ENCODE measurements at places on chromosomes 1 and 21.

DNA sequence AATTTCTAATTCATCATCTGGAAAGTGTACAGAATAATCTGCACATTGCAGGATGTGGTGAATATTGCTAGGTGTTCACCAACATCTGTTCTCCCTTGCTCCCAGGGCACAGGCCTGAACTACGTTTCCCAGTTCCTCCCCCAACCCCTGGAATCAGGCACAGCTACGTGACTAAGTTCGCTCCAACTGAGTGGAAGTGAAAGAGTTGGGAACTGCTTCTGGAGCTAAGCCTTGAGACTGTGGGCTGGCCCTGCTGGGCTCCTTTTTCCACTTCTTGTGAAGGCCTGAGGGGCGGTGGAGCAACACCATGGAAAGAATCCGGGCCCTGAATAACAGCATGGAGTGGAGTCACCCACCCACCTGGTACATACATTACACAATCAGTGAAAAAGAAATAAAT is 534.6 kb downstream of the SMYD3 start:
- DNase-seq: no peak

DNA sequence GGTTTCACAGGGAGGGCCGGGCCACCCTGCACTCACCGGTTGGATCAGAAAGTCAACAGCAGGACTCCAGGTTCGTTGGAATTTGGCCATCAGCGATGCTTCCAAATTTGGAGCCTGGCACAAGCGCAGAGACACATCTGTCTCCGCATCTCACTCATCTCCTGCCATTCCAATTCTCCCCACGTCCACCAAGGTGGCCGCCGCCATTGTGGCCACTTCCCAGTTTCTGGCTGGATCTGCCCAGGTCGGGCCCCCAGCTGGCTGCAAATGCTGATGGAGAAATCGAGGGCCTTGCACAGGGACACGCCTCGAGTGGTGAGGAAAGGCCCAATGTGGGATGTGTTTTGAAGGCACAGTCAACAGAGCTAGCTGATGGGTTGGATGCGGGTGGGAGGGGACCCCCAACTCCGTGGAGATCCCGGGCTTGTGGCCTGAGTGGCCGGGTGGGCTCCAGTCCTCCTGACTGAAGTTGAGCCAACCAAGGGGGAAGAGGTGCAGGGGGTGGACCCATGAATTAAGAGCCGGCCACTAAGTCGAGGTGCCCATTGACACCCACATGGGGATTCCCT is 102.7 kb downstream of the CRYAA start:
- DNase-seq: no peak

GRCh38 chr1:31249854-31250253 is 10.2 kb upstream of the NKAIN1 start:
- DNase-seq: no peak

DNA sequence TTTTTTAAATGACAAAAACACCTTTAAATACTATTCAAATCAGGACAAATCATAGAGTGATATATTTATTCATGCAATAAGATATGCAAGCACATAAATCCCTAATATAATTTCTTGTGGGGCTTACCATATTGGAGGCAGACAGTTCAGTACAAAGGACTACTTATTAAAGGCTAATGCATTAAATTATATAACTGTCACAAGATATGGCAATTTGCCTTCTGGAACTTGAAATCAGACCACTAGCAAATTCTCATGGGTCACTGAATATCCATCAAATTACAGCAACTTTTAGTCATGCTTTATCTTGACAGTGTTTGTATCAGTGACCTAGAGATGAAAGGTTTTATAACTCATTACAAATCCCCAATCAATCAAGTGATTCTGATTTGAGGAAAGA is 54.1 kb upstream of the NCAM2 start:
- no peak for DNase-seq

DNA sequence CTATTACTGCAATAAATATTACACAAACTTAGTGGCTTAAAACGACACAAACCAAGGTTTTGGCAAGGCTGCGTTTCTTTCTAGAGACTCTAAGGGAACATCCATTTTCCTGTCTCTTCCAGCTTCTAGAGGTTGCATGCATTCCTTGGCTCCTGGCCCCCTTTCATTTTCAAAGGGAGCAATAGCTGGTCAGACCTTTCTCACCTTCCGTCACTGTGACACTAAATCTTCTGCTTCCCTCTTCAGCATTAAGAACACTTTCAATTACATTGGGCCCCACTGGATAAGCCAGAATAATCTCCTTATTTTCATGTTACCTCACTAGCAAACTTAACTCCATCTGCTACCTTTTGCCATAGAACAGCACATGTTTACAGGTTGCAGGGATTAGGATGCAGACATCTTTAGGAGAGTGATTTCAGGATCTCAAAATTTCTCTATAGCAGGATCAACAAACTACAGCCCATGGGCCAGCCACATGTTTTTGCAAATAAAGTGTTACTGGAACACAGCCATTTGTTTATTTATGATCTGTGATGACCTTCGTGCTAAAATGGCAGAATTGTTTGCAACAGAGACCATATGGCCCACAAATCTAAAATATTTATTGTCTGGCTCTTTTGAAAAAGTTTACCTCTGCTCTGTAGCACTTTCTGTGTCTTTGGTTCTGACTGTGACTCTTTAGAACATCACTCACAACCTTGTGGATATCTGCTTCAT is 221.5 kb upstream of the SGIP1 start:
- no peak for DNase-seq

DNA sequence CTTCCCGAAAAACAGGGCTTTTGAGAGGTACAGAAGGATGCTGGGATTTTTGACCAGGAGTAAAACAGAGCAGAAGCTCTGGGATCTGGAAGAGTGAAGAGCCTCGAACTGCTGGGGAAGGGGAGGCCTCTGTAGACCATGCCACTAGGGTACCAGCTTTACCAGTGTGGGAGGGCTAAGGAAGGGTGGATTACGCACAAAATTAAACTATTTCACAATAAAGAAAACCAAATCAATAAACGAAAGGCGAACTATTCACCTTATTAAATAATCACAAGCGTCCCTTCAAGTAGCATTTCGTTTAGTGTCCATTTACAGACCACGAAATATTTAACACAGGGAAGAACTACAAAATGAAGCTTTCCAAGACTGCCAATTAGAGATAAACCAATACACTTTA is 723 bp downstream of the CZIB start:
- DNase-seq: no peak

DNA sequence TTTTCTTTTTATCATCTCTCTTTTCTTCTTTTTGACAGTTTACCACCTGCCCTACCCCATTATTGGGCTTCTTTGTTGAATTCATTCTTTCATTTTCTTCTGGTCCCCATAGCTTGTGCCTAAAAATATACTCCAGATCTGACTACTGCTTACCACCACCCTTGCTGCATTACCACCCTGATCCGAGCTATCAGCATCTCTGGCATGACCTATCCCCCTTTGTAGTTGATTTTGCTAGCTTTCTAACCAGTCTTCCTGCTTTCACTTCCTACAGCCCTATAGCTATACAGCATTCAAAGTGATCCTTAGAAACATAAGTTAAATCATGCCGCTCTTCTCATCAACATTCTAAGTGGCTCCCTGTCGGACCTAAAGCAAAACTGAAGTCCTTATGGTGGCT is 59.4 kb upstream of the MPC2 start:
- DNase-seq: no peak

- DNase-seq: no peak
Measured at GRCh38 chr1:17200246-17200645, 4.7 kb upstream of the PADI1 start.

DNA sequence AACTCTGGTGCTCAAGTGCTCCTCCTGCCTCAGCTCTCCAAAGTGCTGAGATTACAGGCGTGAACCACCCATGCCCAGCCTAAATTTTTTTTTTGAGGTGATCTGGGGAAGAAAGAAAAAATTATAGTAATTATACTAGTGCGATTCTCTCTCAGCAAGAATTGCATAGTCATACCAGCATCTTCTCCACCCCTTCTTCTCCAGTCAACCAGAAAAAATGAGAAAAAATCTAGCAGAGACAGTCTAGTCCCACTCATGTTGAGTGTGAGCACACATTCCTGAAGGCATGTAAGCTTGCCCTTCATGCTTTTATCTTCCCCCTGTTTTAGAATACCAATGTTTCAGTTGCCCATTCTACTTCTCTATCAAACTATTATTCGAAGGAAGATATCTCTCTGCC is 207.6 kb downstream of the S1PR1 start:
- no peak for DNase-seq

GRCh38 chr1:117860896-117861610 is 68.4 kb downstream of the GDAP2 start:
- peak; percentile 96 for DNase-seq

DNA sequence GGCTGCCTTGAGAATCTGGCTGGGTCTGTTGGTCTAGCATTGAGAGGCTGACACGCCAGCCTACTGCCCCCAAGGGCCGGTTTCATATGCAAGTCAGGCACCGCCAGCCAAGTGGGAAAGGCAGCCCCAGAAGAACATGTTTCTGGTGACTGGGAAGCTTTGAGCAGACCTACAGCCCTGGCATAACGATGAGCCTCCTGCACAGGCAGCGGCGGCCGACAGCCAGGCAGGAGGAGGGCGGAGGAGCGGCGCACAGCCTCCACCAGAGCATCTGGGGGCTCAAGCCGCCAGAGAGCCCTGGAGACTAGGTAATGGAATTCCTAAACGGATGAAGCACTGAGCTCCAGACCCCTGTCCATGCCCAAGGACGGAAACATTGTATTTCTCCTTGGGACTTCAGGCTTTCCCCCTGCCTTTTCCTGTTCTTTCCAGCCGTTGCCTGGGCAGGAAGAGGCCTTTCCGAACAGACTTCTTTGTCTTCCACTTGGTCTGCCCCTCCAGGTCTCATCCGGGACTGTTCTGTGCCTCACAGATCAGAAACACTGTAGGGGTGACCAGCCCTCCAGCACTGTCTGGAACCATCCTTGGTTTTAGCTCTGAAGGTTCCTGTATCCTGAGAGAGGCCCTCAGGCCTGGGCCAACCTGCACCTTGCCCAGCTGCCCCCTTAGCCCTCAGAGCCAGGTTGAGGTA is 59.5 kb downstream of the IRF2BP2 start:
- DNase-seq: no peak

DNA sequence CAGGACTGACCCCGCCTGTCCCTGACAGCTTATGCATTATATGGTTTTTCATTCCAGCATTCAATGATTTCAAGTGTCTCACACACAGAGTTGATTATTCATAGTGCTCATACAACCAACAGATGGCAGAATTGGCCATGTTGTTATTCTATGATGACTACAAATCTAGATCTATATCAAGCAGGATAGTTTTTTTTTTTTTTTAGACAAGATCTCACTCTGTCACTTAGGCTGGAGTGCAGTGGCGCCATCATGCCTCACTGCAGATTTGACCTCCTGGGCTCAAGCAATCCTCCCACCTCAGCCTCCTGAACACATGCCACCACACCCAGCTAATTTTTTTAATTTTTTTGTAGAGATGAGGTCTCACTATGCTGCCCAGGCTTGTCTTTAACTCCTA is 40.1 kb upstream of the LRRC8D start:
- DNase-seq: peak; percentile 69

All from foreskin fibroblast (primary cell).